Activated T-helper 1 cell treated with Interleukin-2 at 50 U/mL for 16 hours (primary cell): ENCODE measurements at places on chromosomes 12 and 14.

DNA sequence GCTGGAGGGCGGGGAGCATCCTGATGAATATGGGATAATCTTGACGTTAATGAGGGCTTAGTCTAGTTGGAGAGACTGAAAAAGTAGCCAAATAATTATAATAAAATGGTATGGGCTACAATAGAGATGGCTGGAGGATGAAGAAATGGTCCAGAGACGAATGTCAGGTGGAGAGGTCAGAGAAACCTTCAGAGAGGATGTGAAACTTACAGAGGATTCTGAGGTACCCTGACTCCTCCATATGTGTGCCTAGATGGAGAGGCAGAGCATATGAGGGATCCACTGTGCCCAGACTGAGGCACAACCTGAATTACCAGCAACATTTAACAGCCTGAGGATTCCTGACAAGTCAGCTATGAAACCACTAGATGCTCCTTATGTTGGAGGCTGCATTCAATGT lies 417.0 kb downstream of the ATP23 start:
- DNase-seq, result no peak

GRCh38 chr12:27025116-27025515 lies 2.8 kb downstream of the MED21 start:
- no peak for DNase-seq

DNA sequence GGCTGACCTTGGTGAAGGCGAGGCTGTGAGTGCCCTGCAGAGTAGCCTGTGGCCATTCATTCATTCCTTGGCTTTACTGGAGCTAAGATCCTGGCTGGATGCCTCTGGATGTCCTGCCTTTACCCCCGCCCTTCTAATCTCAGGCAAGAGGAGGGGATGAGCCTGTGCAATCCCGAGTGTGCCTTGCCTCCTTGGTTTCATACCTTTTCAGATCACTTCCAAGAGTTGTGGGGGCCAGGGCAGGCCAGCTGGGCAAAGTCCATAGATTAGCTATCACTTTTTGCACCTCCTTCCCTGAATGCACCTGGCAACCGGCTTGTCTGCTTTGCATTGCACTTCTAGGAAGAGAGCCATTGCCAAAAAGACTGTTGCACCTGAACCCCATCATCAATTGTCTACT lies 1.5 kb downstream of the VRTN start:
- DNase-seq, result no peak

DNA sequence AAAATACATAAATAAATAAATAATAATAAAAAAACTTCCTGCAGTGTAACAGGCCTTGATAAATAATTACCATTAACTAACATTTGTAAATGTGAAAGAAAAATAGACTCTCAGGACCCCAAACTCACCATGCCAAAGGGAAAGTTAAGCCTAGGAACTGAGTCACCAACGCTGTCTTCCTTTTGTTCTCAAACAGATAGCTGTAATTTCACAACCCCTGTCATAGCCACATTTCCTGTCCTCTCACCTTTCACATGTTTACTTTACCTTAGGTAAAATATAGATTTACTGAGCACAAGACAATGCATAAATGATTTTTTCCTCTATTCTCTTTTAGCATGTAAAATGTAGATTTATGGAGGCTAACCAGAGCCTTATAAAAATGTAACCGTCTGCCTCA lies 35.9 kb upstream of the CHST11 start:
- no peak for DNase-seq

DNA sequence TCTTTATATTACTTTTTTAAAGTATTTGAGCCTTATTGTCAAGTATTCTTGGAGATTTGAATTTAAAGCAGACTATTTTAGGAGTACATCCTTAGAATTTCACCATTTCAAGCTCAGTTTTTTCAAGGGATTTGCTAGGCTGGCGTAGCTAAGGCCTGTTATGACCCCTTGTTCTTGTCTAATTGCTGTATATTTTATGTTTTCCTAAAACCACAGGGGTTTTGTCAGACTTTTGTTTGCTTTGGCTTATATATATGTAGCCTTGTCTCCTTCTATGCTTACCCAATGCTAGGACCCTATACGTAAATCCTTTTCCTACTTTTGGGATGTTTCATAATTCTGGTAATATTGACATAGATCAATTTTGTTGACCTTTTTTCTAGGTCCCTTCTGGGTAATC lies 147.0 kb upstream of the SYT10 start:
- no peak for DNase-seq

GRCh38 chr12:57106021-57106708 lies 5.0 kb downstream of the STAT6 start:
- no peak for DNase-seq

GRCh38 chr14:32625211-32625610 lies 296.1 kb downstream of the AKAP6 start:
- DNase-seq, result no peak

GRCh38 chr12:1877169-1877878 lies 41.1 kb downstream of the CACNA2D4 start:
- no peak for DNase-seq

DNA sequence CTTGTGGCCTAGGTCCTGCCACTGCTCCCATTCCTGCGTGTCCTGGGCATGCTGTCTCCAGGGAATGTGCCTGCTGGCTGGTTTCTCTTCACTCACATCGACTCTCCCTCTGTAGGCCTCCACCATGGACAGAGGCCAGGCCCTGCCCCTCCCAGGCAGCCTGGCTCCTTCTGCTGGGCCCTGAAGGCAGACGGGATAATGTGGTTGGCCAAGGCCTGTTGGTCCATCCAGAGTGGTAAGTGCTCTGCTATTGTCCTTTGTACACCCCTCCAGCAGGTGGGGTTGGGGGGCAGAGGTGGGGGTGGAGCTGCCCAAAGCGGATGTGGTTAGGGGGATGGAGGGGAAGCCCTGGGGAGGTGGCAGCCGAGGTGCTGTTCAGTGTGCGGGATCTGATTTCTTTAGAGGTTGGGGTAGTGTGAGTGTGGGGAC lies 9.5 kb upstream of the NR4A1 start:
- DNase-seq, result no peak

- DNase-seq, result no peak
Measured at GRCh38 chr12:38258411-38258810, 58.2 kb upstream of the ALG10B start.

- DNase-seq, result peak; percentile 15
Measured at GRCh38 chr14:61281186-61281947, at the start of gene TMEM30B. TSS of gene TMEM30B (minus strand) at chr14:61281338. CDS start at chr14:61281147, 191 bp downstream.

GRCh38 chr12:123696207-123696606 lies 15.9 kb upstream of the ATP6V0A2 start:
- no peak for DNase-seq

DNA sequence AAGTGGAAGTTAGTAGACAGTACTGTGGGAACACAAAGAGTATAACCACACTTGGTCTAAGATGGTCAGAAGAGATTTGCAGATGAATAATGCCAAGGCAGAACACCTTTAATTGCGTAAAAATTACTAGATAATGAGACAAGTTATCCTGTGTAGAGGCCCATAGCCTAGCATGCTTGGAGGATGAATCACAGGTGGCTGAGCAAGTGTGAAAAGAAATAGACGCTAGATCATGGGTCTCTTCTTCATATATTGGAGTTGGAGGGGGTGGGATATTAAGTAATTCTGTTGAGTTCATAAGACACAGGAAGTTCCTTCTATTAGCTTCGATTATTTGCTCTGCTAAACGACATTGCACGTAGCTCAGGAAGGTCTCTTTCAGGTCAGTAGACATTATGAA lies 454.3 kb upstream of the LMO3 start:
- no peak for DNase-seq

GRCh38 chr12:78562368-78563205 lies 302.0 kb upstream of the SYT1 start:
- DNase-seq, result no peak

DNA sequence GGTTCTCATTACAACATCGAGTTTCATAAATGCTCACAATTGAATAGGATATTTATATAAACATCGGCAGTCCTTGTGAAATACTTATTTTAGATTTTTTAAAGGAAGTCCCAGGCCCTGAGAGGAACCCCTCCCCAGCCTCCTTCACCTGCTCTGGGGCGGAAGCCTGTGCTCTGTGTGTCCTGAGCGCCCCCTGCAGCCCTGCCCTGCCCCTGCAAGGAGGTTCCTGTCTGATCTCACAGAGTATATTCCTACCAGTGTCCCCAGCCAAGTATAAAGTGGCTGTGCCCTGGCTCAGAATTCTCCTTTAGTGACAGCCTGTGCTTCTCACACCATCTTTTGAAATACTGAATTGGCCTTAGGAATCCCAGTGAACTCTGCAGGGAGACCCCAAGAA lies 659.5 kb downstream of the TMEM121 start:
- DNase-seq, result peak; percentile 56

DNA sequence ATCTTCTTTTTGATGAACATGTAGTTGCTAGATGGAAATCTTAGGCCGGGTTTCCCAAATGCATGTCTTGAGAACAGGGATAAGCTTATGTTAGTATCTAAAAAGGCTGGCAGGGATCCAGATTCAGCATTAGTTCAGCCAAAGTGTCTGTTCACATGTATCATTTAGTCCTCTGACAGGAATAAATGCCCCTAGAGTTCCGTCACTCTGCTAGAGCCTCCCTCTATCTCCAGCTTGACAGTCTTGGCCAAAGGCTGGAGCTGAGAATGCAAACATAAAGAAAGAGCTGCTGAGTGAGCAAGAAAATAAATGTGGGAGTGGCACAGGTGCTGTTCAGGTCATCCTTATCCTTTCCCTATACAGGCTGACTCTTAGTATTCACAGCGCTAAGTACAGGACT lies 13.8 kb upstream of the NELL2 start:
- DNase-seq, result no peak

DNA sequence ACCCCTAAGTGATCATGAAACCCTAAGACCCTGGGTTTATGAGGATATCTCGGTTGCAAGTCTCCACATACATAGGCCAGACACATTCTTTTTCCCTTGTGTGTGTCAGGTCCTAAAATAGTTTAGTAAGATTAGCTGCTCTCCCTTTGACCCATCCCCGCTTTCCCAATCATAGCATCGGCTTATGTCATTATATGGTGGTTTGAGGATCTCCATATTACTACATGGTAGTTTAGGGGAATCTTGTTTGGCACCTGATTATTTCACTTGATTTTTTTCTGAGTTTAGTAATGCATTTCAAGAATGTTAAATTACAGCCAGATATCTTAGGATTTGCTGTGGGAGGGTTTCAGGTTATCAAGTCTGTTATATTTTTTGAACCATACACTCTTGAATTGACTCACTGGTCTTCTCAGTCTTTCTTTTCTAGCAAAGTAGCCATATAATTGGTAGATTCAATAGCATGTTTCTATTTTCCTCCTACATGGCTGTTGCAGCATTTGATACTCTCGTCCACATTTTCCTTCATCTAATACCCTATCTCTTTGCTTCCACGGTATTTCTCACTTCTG lies 68.3 kb upstream of the TRHDE start:
- DNase-seq, result no peak

DNA sequence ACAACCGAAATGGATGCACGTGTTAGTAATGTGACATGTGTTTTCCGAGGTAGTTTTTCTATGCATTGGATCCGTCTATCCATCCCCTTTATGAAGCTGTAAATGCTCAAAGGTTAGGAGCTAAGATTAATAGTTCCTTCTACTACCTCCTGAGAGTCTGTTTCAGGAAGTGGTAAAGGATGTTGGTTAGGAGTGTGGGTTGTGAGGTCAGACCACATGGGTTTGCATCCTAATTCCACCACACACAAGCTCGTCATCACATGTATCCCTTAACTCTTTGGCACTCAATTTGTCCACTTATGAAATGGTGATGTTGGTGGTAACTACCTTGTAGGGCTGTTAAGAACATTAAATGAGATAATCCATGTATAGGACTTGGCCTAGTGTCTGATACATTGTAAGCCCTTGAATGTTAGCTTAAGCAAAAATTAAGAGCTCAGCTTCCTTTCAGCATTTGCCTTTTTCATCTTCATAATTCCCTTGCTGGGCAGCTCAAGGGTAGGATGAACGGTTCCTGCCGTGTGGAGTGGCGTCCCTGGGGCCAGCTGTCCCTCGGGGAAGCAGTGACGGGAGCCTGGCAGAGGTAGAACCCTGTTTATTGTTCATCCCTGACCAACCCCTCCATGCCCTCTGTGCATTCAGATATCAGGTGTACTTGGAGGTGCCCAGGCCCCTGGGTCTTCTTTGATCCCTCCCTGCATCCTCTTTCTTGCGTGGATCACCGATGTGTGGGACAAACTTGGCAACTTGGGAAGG lies 52.3 kb downstream of the TSPAN9 start:
- DNase-seq, result no peak

DNA sequence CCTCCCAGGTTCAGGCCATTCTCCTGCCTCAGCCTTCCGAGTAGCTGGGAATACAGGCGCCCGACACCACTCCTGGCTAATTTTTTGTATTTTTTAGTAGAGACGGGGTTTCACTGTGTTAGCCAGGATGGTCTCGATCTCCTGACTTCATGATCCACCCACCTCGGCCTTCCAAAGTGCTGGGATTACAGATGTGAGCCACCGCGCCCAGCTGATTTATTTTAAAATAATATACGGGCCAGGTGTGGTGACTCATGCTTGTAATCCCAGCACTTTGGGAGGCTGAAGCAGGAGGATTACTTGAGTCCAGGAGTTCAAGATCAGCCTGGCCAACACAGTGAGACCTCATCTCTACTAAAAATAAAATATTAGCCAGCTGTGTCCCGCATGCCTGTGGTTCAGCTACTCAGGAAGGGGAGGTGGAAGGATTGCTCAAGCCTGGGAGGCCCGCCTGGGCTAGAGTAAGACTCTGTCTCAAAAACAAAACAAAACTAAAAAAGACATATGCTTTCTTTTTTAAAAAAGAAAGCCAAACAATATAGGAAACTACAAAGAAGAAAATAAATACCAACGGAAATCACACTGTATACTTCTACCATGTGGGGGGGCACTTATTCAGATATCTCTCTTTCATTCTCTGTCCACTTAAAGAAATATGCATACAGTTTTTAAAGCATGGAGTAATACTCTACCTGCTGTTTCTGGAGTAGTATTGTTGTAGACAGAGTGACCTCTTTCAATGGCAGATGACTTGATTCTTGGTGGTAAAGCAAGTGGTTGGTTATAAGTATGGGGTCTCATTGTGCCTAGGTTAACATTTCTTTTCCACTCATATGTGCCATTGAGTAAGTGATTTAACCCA lies 930 bp upstream of the MIA2 start:
- no peak for DNase-seq

- no peak for DNase-seq
Measured at GRCh38 chr12:132610051-132610759, at the start of gene LRCOL1. TSS of gene LRCOL1 (minus strand) at chr12:132610582. CDS start at chr12:132606251, 4,331 bp downstream.

DNA sequence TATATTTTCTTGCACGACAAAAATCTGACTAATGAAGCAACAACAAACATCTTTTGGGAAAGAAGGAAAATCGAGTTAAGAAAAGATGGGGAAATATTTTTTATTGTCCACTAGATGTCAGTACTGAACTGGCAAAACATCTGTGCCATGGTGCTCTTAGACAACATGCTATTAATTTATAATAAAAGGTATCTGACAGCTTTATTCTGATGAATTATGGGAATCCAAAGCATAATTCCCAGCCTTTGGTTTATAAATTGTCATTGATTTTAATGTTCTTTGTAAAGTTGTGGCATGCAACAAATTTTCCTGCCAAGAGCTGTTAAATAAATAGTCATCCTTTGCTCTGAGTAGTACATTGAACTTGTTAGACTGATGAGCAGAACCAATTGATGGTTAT lies 231.2 kb downstream of the ETNK1 start:
- DNase-seq, result no peak
